ENCODE measurements at places on chromosomes 5 and 9.
A peak's percentile ranks its signal among the peaks of the same experiment; 100 is the strongest.

- DNase-seq: no peak
Observed at GRCh38 chr5:33934176-33934575, 2.0 kb upstream of the RXFP3 start.

DNA sequence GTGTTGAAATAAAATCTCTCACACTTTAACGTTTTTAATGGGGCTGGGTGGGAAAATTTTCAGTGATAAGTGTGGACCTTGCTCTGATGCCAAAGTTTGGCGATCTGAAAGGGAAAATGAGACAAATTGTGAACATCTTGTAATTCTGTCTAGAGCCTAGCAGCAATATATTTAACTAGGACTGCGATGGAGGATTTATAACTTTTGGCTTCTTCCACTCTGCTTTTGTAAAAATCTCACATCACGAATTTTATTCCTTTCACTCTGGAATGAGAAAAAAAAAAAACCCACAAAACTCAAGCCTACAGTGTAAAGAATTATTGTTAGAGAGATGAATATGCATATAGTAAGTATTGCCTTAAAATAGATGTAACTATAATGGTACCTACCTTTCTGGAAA lies 19.9 kb downstream of the CCNH start:
- no peak for DNase-seq

- no peak for DNase-seq
Observed at GRCh38 chr5:98794414-98795080, 21.1 kb downstream of the RGMB start.

DNA sequence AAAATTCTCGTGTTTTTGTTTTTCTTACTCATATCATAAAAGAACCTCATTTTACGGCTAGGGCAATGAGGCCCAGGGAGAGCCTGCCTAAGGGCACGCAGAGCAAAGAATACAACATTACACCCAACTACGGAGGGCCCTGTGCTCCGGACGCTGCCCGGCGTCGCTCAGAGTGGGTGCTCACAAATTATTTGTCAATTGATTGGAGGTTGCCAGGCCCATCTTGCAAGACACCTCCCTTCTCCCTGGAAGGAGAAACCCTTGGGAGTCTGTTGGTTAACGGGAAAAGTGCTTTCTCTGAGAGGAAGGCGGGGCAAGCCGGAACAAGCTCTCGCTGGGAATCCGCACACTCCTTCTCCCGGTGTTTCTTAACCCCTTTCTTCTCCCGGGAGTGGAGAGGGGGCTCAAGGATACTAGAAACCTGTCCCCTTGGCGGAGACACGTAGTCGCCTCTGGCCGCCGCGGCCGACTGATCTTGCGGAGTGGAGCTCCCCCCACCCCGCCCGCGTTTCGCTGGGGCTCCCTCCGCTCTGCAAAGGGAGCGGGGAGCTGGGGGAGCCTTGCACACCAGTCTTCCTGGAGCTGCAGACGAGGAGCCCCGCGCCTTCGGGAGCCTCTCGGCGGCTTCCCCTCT lies 599.3 kb upstream of the SGCD start:
- DNase-seq: no peak

DNA sequence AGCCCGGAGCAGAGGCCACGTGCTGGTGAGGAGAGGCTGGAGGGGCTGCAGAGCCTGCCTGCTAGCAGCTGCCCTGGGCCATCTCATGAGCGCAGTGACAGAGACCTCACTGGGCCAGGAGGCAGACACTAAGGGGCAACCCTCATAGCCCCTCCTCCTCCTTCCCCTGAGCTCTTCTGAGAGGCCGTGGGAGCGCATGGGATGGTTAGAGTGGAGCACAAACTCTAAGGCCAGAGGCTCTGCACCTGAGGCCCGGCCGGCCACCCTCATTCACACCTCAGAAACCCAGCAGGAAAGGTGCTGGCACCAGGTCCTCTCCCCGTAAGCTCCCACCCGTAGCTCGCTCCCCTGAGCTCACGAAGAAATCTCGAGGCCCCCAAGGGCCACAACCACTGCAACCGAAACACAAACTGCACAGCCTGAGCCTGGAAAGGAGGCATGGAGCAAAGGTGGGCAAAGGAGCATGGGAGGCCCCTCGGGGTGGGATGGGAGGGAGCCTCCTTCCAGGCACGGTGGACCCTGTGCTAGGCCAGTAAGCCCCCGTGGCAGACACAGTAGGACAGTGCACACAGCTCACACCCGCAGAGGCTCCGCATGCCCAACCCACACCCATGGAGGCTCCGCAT lies 17.7 kb downstream of the CAMSAP1 start:
- no peak for DNase-seq

DNA sequence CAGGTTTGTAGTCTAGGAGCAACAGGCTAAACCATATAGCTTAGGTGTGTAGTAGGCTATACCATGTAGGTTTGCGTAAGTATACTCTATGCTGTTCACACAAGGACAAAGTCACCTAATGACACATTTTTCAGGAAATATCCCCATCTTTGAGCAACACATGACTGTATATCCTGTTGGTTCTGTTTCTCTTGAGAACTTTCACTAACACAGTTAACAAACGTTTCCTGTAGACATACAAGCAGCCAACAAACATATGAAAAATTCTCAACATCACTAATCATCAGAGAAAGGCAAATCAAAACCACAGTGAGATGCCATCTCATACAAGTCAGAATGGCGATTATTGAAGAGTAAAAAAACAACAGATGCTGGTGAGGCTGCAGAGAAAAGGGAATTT lies 68.2 kb downstream of the NR2F1-AS1 start:
- DNase-seq: no peak

GRCh38 chr5:29367176-29367833 lies 1826.2 kb upstream of the CDH6 start:
- no peak for DNase-seq

DNA sequence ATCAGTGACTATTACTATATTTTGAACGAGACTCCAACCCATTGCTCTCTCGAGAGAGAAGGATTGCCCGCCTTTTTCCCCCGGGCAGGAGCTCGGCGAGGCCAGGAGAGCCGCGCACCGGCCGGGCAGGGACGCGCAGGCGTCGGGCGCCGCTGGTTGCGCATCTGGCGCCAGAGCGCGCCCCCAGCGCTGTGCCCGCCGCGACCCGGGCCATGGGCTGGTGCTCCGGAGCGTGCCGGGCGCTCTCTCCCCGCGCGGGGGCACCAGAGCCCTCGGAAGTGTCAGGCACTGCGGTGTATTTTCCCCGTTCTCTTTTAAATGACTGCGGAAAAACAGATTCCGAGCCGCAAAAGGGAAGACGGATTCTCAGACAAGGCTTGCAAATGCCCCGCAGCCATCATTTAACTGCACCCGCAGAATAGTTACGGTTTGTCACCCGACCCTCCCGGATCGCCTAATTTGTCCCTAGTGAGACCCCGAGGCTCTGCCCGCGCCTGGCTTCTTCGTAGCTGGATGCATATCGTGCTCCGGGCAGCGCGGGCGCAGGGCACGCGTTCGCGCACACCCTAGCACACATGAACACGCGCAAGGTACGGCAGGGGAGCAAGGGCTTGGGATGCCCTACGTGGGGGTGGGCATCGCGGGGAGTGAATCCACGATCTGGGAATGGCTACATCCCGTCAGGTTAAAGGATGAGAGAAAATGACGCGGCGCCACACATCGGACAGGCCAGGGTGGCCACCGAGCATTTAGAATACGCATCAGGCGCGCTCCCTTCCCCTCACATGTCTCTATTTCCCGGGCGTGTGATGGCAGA lies 1.1 kb upstream of the NTRK2 start:
- peak; percentile 21 for DNase-seq

GRCh38 chr5:90472783-90473395 lies 1.7 kb downstream of the MBLAC2 start:
- no peak for DNase-seq

DNA sequence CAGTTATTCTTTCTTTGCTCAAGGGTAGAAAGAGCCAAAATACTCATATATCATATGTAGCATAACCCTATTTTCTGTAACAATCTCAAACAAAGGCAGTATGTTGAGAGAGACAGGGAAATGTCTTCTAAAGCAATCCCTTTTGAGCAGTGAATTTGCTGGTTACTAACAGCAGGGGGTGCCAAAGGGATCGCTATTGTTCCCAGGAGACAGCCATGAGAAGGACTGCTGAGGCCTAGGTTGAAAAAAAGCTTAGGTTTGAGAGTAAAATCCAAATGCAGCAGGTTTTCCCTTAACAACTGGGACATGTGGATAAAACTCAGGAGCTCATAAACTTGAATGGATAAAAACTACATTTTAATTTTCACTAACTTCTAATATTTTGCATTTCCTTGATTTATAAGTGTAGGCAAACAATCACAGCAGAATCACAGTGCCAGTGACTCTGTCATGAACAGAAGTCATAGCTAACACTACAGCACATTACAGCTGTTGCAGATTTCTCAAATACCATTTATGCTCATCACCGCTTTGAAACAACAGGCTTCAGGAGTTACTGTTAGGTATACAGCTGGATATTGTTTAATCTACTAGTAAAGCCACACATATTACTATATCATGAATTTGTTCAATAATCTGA lies 148.4 kb downstream of the MAPKAP1 start:
- peak; percentile 68 for DNase-seq

- no peak for DNase-seq
Observed at GRCh38 chr5:40442346-40442745, 237.4 kb upstream of the PTGER4 start.

GRCh38 chr9:136943291-136944211 lies 987 bp downstream of the FBXW5 start:
- DNase-seq: peak; percentile 35

GRCh38 chr5:180333661-180334060 lies 19.5 kb downstream of the GFPT2 start:
- no peak for DNase-seq

GRCh38 chr5:102666164-102666946 lies 88.8 kb upstream of the PAM start:
- no peak for DNase-seq

DNA sequence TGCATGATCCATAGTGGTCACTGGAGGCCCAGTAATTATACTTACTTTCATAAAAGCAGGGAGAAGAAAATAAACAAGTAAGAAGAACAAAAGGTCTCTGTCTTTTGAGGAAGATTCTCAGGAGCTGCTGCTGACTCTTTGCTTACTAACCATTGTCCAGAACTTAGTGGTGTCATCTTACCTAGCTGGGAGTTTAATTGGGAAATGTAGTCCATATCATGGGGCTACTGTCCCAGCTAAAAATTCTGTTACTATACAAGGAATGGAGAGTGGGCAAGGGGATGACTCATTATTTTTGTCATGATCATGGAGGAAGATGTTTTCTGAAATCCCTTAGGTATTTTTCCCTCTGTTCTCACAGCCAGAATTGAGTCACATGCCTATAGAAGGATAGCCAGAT lies 639.3 kb downstream of the MTRR start:
- no peak for DNase-seq

DNA sequence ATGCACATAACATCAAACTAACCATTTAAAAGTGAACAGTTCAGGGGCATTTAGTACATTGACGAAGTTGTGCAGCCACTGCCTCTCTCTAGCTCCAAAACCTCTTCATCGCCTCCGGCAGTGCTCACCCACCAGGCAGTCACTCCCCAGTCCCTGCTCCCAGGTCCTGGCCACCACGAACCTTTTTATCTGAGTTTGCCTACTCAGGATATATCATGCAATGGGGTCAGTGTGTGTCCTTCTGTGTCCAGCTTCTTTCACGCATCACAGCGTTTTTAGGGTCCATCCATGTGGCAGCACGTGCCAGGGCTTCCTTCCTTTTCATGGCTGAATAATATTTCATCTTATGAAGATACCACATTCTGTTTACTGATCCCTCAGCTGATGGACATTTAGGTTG lies 4.6 kb downstream of the AHRR start:
- no peak for DNase-seq

- DNase-seq: no peak
Observed at GRCh38 chr5:26553079-26553478, 485.3 kb downstream of the CDH9 start.

- DNase-seq: no peak
Observed at GRCh38 chr5:112418659-112419163, 366 bp downstream of the EPB41L4A start.

GRCh38 chr9:72065076-72065475 lies 4.7 kb upstream of the C9orf57 start:
- no peak for DNase-seq

DNA sequence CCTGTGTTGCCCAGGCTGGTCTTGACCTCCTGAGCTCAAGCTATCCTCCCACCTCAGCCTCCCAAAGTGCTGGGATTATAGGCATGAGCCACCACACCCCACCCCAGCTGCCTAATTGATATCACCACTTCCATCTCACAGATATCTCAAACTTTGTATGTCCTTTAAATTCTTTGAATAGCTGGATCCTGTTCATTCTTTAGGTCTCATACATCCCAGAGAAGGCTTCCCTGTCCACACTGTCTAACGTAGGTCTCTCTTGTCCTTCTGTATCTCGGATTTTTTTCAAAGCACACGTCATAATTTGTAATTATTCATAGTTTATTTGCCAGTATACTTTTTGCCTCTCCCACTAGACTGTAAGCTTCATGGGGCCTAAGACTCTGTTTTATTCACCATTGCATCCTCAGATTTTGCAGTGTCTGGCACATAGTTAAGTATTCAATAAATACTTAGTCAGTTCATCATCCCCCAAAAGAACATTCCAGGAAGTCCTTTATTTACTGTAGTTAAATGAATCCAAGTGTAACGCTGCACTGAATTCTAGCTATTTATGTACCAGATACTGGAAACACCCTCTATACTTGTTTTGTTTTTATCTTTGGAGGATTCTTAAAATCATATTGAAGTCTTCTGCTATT lies 10.5 kb downstream of the ARSK start:
- no peak for DNase-seq

DNA sequence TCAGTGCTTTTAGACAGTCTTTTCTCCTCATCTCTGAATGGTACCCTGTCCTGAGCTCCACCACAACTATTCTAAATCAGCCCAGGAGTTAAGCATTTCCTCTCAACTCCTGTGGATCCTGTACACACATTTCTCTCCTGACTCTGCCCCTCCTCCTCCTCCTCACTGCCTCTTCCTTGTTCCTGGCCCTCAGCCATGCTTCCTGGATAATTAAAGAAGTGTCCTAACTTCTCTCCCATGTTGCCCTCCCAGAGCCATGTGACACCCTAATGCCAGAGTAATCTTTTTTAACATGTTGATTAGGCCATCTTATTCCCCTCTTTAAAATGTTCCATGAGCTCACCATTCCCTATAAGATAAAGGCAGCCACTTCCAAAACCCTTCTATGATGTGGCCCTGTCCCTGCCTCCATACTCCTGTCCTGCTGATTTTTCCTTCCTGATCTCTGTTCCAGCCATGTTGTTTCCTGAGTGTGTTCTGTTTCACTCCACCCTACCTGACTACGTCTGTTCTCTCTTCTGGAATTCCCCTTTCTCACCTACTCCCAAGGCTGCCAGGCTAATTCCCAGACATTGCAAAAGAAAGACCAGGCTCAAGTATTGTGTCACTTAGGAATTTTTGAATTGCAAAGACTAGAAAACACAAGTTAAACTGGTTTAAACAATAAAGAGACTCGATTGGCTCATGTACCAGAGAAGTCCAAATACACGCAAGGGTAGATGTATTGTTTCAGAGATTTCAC lies 295.2 kb downstream of the MAST4 start:
- no peak for DNase-seq

- DNase-seq: no peak
Observed at GRCh38 chr9:8895106-8895860, 1095.7 kb upstream of the DMAC1 start.

- no peak for DNase-seq
Observed at GRCh38 chr9:37174247-37174646, 53.9 kb downstream of the ZCCHC7 start.

Measured in stimulated activated CD4-positive, alpha-beta T cell treated with anti-CD3 and anti-CD28 coated beads, Interleukin-4, amount 100 ng/mL, for 24 hours (primary cell).